ENCODE measurements at places on chromosomes 6 and 20. TPM values are rescaled to one million over a fixed set of nuclear protein-coding genes. Genes with fewer than 3 reads are reported as not detected.

SLPI gene
- polyA plus RNA-seq, result 1.5 TPM

SLC12A5 gene
- polyA plus RNA-seq, result not detected

MANEA gene
- polyA plus RNA-seq, result 2.4 TPM

LATS1 gene
- 5.3 TPM for polyA plus RNA-seq

TMEM244 gene
- not detected for polyA plus RNA-seq

RAB5IF gene
- polyA plus RNA-seq, result 58.1 TPM

TUBB2B gene
- 2.8 TPM for polyA plus RNA-seq

TBCC gene
- 19.7 TPM for polyA plus RNA-seq

SLC17A1 gene
- not detected for polyA plus RNA-seq

NOX3 gene
- not detected for polyA plus RNA-seq

IP6K3 gene
- polyA plus RNA-seq, result 16.9 TPM

All from heart left ventricle (tissue), 16 donors.